ENCODE measurements at places on chromosomes 11 and 22.

DNA sequence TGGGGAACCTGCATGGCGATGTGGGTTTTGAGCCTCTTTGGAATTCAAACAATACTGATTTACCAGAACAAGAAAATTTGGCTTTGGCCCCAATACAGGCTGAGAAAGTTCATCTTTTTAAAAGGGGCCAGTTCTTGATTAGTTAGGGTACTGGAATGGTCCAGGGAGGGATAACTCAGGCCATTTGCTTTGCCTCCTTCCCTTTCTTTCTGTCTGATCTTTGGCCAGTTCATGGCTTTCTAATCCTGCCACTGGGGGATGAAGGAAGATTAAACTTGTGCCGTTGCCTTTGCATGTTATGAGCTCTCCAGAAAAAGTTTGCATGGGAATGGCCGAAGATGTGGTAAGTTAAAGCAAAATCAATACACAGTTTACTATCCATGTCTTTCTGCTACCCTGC is 78.4 kb downstream of the ADAMTS15 start:
- DNase-seq, result no peak

DNA sequence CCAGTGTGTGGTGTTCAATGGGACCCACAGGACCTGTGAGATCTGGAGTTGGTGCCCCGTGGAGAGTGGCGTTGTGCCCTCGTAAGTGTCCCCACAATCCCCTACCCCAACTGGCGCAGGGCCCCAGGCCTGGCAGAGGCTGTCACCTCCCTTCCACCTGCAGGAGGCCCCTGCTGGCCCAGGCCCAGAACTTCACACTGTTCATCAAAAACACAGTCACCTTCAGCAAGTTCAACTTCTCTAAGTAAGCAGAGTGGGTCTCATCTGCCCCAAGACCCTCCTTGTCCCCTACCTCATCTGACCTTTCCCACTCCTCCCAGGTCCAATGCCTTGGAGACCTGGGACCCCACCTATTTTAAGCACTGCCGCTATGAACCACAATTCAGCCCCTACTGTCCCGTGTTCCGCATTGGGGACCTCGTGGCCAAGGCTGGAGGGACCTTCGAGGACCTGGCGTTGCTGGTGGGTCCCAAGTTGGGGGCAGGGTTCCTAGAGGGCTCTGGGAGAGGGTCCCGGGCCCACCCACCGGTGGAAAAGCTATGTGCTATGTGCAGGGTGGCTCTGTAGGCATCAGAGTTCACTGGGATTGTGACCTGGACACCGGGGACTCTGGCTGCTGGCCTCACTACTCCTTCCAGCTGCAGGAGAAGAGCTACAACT is 8.1 kb downstream of the P2RX6 start:
- DNase-seq, result no peak

DNA sequence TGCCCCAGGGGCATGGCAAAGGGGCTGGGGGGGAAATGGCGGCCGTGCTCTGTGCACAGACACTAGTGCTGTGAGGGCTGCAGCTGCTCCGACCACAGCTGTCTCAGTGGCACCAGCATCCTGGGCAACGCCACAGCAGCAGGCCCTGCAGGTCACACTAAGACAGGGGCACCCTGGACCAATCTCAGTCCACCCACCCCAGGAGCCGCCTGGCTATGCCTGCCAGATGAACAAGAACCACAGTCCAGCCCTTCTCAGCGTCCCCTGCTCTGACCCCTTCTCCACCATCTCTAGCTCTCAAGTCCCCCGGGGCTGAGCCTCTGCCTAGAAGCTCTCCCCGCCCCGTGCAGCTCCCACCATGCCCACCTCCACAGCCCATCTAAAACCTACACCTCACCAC is 16.5 kb downstream of the TUBGCP6 start:
- DNase-seq, result no peak

DNA sequence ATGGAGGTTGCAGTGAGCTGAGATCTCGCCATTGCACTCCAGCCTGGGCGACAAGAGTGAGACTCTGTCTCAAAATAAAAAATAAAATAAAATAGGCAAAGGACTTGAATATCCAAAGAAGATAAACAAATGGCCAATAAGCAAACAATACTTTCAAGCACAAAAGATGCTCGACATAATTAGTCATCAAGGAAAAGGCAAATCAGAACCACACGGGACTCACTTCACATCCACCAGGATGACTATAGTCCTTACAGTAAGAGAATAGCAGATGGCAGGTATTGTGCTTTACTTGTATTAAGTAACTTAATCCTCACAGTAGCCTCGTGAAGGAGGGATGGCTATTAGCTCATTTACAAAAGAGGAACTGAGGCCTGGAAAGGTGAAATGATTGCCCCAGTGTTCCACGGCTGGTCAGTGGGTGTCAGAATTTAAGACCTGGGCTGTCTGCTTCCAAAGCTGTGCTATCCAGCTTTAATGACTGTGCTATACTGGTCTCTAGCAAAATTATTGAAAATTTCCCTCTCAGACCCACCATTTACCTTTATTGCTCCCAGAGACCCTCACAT is 40.2 kb upstream of the RBFOX2 start:
- no peak for DNase-seq

- DNase-seq, result no peak
Observed at GRCh38 chr11:81070948-81071347, 1630.1 kb upstream of the TENM4 start.

- DNase-seq, result no peak
Observed at GRCh38 chr11:134915212-134915611, 503.2 kb upstream of the B3GAT1 start.

DNA sequence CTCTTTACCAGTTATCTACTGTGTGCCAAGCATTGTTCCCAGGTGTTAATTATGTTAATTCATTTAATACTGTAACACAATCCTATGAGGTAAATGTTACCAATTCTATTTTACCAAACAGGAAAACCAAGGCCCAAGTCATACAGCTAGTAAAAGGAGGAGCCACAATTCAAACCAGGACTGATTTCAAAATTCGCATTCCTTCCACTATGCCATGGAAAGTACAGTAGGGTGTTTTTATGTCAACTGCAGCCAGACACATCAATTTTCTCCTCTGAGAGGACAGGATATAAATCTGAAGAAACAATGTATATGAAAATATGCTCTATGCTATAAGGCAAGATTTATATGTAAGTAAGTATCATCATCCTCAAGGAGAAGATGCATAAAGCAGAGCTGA is 104.3 kb downstream of the RPL27A start:
- DNase-seq, result no peak

DNA sequence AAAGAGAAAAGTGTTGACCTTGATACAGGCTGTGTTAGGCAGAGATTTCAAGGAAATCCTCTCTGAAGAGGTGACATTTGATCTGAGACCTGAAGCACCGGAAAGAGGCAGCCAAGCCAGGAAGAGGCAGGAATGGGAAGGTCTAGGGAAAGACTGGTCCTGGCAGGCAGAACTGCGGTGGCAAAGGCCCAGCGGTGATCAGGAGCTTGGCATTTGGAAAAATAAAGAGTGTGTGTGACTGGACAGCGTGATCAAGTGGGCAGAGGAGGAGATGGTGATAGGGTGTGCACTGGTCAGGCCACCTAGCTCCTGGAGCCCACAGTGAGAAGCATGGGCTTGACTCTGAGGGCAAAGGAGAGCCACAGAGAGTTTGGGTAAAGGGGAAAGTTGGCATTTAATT is 27.2 kb upstream of the GAB4 start:
- DNase-seq, result no peak

DNA sequence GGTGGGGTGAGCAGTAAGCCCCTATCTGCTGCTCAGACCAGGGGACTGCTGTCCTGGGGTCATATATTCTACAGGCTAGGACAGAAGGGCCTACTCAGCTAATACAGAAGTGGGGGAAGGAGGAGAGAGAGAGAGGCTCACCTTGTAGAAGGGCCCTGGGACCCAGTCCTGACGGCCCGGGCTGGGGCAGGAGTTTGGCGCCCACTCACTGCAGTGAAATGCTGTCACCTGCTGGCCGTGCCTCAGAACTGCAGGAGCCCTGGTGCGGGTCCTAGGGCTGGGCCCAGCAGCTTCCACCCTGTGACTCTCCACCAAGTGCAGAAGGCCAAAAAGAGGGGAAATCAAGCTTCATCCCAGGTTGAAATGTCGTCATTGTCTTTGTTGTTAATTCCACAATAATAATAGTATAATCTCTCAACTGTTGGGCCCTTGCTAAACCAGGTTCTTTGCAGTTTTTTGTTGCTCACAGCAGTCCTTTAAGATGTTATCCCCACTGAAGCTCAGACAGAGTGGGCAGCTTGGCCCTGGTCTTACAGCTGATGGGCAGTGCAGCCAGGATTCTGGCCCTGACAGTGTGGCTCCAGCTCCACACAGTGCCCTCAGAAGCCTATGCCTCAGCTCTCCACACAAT is 29.6 kb downstream of the TRIM29 start:
- peak; percentile 74 for DNase-seq

GRCh38 chr11:122516686-122517085 is 138.8 kb upstream of the UBASH3B start:
- no peak for DNase-seq

DNA sequence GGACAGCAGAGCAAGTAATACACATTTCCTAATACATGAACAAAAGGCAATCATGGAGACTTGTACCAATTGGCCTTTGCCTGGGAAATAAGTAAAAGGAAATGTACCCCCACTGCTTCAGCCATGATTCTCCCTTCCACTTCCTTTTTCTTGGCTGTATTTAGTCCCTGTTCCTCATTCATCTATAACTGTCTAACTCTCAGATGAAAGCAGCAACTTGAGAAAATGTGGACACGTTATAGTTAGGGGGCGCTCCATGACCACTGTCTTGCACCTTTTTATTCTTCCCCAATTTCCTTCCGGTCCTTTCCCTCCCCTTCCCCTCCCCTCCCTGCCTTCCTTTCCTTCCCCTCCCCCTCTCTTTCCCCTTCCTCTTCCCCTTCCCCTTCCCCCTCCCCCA is 61.3 kb upstream of the BARX2 start:
- DNase-seq, result no peak

GRCh38 chr11:78995171-78995570 is 420.5 kb upstream of the NARS2 start:
- no peak for DNase-seq

DNA sequence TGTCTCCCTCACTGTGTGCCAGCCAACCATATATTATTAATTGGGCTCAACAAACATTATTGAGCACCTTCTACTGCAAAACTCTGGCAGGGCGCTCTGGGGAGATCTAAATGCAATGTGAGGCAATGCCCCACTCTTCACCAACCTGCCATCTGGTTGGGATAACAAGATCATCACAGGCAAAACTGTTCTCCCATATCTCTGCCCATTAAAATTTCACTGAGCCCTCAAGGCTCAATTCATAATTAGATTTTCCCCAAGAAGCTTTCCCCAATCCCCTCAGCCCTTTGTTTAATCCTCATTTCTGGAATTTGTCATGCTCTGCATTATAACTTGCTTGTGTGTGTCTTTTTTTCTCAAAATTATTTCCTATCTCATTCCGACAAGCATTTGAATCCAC is 106.6 kb downstream of the ARL14EP start:
- DNase-seq, result no peak
